Upper lobe of left lung (tissue), 6 donors: ENCODE measurements at places on chromosomes 16 and 17.

- H3K27me3 ChIP-seq = no peaks in the 10 kb centered on the region
- no peaks in the 10 kb centered on the region for H3K4me1 ChIP-seq
- no peak for DNase-seq
- H3K4me3 ChIP-seq = no peak overlapping the region
- H3K27ac ChIP-seq = no peak overlapping the region
Observed at GRCh38 chr17:16037636-16038035, 38.0 kb downstream of the TTC19 start.

GRCh38 chr17:65231662-65232335 is 94.6 kb downstream of the RGS9 start:
- H3K4me1 ChIP-seq = peaks cover 16% of the 10 kb centered on the region
- no peak overlapping the region for H3K27ac ChIP-seq
- no peak overlapping the region for H3K4me3 ChIP-seq
- no peaks in the 10 kb centered on the region for H3K36me3 ChIP-seq
- no peaks in the 10 kb centered on the region for H3K27me3 ChIP-seq

DNA sequence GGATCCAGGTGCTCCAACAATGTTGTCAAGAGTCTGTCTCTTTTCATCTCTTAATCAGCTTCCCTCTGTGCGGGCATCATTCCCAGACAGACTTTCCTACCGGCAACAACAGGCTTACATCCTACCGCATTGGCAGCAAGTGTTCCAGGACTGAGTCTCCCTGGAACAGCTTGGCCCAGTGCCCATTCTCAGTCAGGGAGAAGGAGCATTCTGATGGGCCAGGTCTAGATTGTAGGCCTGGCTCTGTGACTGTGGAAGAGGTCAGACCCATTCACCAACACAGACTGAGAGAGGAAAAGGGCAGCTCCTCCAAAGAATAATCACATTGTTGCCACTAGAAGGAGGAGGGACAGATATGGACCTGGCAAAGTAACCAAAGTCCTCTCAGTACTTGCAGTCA is 68.1 kb upstream of the TMEM132E start:
- no peaks in the 10 kb centered on the region for H3K27me3 ChIP-seq
- H3K4me3 ChIP-seq = no peak overlapping the region
- no peaks in the 10 kb centered on the region for H3K4me1 ChIP-seq
- H3K36me3 ChIP-seq = no peaks in the 10 kb centered on the region
- H3K27ac ChIP-seq = no peak overlapping the region

GRCh38 chr17:13395862-13396261 is 205.9 kb downstream of the HS3ST3A1 start:
- H3K27ac ChIP-seq = peak overlapping the region; percentile 33
- DNase-seq = peak; percentile 32
- no peaks in the 10 kb centered on the region for H3K36me3 ChIP-seq
- no peaks in the 10 kb centered on the region for H3K4me1 ChIP-seq

DNA sequence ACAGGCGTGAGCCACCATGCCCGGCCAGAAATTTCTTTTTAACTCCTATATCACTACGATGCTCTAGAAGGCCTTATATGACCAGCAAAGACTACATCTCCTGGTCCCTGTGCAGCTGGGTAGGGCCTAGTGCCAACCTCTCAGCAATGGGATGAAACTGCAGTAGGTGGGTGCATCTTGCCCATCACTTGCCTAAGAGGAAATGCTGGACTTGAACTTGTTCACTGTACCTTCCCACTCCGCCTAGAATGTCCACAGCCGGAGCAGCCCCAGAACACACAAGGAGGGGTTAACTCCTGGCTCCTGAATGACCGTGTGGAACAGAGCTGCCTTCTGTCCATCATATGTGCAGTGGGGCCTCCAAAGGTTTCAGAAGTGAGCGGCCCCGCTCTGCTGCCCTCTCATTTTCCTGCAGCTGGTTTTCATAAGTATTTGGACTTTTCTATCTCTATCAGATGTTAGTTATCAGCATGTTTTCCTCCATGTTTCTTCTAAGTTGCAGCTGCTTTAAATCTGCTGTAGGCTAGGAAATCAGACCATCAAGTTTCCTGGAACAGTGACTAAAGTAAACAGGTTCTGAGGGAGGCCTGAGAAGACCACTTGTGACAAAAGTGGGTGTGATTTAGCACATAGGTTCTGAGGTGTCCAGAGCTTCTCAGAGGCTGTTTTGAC is 52.5 kb downstream of the WSB1 start:
- H3K27me3 ChIP-seq = no peaks in the 10 kb centered on the region
- no peaks in the 10 kb centered on the region for H3K36me3 ChIP-seq
- H3K4me1 ChIP-seq = peaks cover 16% of the 10 kb centered on the region
- no peak for DNase-seq
- H3K27ac ChIP-seq = no peak overlapping the region

- no peaks in the 10 kb centered on the region for H3K4me1 ChIP-seq
- no peaks in the 10 kb centered on the region for H3K27me3 ChIP-seq
- H3K4me3 ChIP-seq = no peak overlapping the region
- no peak overlapping the region for H3K27ac ChIP-seq
Observed at GRCh38 chr17:75950421-75950820, 9.6 kb upstream of the FBF1 start.

DNA sequence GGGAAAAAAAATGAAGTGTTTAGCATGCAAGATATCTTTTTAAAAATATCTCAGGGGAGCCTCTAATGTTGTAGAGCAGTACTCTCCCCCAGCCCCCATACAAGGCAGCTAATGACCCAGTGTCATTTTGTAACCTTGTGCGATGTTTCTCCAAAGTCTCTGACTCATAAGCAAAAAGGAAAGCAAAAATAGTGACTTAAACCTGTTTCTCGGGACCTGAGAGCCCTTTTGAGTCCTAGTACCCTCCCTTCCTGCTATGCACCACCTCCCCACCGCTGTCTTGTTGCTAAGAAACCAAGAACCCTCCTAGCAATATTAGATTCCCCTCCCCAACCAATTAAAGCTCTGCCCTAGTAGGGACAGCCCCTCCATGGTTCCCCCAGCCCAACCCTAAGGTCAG is 2.8 kb downstream of the MYCBPAP start:
- H3K27me3 ChIP-seq = no peaks in the 10 kb centered on the region
- no peak for DNase-seq
- H3K27ac ChIP-seq = no peak overlapping the region

DNA sequence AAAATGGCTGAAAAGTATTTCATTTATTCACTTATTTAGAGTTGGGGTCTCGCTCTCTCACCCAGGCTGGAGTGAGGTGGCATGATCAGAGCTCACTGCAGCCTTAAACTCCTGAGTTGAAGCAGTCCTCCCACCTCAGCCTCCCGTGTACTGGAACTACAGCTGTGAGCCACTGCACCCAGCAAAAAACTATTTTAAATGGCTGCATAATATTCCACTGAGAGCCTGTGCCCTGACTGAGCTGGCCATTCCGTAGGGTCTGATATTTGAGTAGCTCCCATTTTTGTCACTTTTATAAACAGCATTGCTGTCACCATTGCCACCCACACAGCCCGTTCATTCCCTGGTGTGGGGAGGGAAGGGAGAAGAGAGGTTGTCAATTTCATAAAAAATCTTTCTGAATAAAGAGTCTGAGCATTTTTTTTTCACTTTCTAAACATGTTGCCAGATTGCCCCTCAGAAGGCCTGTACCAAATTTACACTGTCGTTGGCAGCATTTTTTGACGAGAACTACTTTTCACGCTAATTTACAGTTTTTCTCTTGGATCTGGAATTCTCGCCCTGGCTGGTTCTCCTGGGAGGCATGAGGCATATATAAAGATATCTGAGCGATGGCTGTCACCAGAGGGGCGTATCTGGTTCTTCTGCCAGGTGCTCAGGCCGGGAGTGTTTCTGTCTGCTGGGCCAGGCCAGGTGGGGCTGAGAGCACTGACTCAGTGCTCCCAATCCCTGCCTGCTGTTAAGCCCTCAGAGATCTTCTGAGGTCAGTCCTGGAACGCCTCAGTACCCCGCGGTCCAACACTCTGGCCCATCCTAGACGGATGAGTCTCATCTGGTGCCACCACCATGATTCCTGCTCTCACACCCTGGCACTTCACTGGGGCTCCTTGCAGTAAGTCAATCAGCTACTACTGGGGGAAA is 7.2 kb upstream of the KIFC3 start:
- H3K36me3 ChIP-seq = no peaks in the 10 kb centered on the region
- H3K27me3 ChIP-seq = no peaks in the 10 kb centered on the region
- peak overlapping the region; percentile 82 for H3K27ac ChIP-seq
- H3K4me1 ChIP-seq = peaks cover 39% of the 10 kb centered on the region
- no peak for DNase-seq

DNA sequence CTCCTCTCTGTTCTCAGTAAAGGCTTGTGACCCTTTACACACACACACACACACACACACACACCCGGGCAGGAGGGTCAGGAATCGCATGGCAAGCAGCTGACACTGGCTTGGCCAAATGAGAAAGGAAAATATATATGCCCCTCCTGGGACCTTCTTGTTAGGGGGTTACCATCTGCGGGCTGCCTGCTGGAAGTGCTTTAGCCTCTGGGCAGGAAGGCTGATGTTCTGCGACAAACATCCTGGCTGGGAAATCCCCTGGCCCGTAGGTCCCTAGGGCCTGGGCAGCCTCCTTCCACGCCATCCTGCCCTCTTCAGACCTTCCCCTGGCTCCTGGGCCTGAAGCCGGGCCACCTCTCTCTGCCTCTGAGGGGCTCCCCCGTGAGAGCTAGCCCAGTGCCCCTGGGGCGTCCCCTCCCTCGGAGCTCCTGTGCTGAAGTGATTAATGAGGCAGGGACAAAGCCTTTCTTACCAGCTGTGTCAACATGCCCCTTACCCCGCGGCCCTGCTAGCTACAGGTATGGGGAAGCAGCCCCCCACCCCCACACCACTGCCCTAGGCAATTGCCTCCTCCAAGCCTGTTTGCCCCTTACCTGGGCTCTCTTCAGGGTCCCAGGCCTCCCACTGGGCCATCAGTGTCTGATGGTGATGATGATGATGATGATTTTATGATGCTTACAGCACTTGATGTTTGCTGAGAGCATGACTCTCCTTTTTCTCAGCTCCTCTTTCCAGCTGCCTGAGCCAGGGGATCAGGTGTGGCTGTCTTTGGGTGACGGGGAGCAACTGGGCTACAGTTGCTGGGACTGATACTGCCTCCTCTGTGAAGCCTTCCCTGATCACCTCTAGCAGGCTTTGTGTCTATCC is 32.8 kb upstream of the ETV4 start:
- H3K36me3 ChIP-seq = no peaks in the 10 kb centered on the region
- H3K27ac ChIP-seq = peak overlapping the region; percentile 14
- peaks cover 27% of the 10 kb centered on the region for H3K4me1 ChIP-seq
- H3K27me3 ChIP-seq = no peaks in the 10 kb centered on the region
- peak; percentile 31 for DNase-seq

DNA sequence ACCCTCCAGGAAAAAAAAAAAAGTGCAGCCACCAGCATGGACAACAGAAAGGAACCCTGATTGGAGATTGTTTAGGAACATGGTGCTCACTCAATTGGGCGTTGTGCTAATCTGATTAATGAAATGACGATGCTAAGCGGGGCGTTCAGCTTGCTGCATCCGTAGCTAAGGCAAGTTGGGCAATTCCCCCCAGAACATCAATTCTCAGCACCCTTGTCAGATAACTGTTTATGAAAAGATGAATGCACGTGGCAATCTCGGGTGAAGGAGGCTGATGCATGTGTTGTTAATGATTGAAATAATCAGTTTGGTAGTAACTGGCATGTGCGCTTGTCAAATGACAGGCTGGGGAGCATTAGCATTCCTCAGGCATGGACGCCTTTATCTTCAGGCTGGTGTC is 57.0 kb downstream of the HS3ST3A1 start:
- no peak overlapping the region for H3K27ac ChIP-seq
- H3K4me3 ChIP-seq = no peak overlapping the region
- H3K27me3 ChIP-seq = no peaks in the 10 kb centered on the region
- no peaks in the 10 kb centered on the region for H3K36me3 ChIP-seq

DNA sequence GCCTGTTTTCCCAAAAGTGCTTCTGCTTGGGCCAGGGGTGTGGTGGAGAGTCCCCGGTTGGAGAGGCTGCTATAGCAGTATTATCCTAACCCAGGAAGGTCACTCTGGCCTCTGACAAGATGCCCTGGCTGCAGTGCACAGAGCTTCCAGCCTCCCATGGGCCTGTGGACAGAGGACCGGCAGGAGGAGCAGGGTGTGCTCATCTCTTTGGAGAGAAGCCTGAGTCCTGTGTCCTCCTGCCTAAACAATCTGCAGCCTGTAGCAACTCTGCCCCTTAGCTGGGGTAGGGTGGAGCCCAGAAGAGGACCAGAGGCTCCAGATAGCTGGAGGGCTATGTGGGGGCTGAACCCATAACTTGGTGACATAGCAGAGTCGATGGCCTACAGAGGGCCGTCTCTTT is 78.0 kb downstream of the MPRIP start:
- H3K27me3 ChIP-seq = no peaks in the 10 kb centered on the region
- H3K4me3 ChIP-seq = no peak overlapping the region
- H3K27ac ChIP-seq = peak overlapping the region; percentile 55
- H3K36me3 ChIP-seq = no peaks in the 10 kb centered on the region

- peak within 1 kb of the TSS; percentile 65 for H3K4me3 ChIP-seq
- no peaks in the 10 kb centered on the region for H3K36me3 ChIP-seq
- H3K27me3 ChIP-seq = no peaks in the 10 kb centered on the region
Observed at GRCh38 chr17:7035591-7036368, at the start of gene SLC16A13. Gene SLC16A13 (plus strand): TSS chr17:7036015. CDS start chr17:7036383, 368 bp downstream.

DNA sequence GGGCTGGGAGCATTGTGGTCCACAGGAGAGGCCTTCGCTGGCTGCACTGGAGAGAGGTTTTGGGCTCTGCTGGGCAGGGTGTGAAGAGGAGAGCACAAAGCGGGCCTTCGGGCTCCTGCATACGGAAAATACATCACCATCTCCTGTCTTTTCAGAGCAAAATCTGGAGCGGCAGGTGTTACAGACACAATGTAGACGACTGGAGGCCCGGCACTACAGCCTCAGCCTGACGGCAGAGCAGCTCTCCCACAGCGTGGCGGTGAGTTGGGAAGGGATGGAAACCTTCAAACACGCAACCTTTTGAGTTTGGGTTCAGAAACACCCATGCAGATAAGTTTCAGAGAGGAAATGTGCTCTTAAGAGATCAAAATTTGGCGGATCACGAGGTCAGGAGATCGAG is 17.9 kb downstream of the GINS2 start:
- H3K36me3 ChIP-seq = peaks cover 45% of the 10 kb centered on the region
- H3K4me1 ChIP-seq = peaks cover 21% of the 10 kb centered on the region
- H3K27me3 ChIP-seq = no peaks in the 10 kb centered on the region
- H3K4me3 ChIP-seq = no peak overlapping the region
- no peak overlapping the region for H3K27ac ChIP-seq

- DNase-seq = peak; percentile 87
- no peaks in the 10 kb centered on the region for H3K27me3 ChIP-seq
- peak overlapping the region; percentile 89 for H3K27ac ChIP-seq
- H3K4me1 ChIP-seq = peaks cover 48% of the 10 kb centered on the region
- H3K36me3 ChIP-seq = peaks cover under 1% of the 10 kb centered on the region
Observed at GRCh38 chr16:1614456-1615102, 2.4 kb downstream of the CRAMP1 start.

GRCh38 chr17:2695243-2695960 is 16.2 kb downstream of the CLUH start:
- no peaks in the 10 kb centered on the region for H3K27me3 ChIP-seq
- no peak overlapping the region for H3K27ac ChIP-seq
- H3K4me3 ChIP-seq = no peak overlapping the region
- H3K36me3 ChIP-seq = peaks cover 93% of the 10 kb centered on the region
- DNase-seq = no peak
- H3K4me1 ChIP-seq = no peaks in the 10 kb centered on the region

DNA sequence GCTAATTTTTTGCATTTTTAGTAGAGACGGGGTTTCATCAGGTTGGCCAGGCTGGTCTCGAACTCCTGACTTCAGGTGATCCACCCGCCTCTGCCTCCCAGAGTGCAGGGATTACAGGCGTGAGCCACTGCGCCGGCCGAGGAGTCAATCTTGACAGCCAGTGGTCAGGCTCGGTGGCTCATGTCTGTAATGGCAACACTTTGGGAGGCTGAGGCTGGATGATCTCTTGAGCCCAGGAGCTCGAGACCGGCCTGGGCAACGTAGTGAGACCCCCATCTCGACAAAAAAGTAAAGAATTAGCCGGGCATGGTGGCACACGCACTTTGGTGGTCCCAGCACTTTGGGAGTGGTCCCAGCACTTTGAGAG is 608 bp upstream of the PGS1 start:
- H3K27ac ChIP-seq = peak overlapping the region; percentile 99
- peaks cover 79% of the 10 kb centered on the region for H3K4me1 ChIP-seq
- DNase-seq = no peak
